ENCODE measurements at places on chromosomes 6 and 20.

DNA sequence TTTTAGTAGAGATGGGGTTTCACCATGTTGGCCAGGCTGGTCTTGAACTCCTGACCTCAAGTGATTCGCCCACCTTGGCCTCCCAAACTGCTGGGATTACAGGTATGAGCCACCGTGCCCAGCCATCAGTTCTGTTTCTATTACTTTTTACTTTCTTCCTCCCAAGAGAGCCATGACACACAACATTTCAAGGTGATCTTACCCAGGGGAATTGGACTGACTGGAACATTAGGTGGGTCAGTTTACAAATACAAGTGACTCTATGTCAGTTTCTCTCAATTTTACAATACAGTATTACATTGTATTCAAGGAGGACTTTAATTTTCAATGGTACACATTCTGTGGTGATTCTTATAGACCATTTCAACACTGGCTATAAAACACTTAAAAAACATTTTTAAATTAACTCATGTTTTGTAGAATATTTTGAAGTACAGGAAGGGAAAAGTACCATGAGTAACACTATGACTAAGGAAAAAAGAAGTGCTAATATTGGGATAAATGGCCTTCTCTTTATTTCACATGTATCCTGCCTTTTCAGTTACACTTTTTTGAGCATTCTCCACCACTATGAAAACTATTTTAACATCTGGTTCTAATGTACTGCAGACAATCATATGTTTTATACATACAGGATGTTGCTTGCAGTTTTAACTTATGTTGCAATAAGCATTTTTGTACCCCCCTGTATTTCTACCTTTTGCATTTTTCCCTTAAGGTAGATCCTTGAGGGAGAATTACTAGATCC lies 8.4 kb downstream of the TPBG start:
- no peak for DNase-seq

GRCh38 chr20:31608251-31608945 lies 3.3 kb downstream of the ID1 start:
- peak; percentile 92 for DNase-seq

- DNase-seq, result no peak
These were observed 45.6 kb downstream of the STK38 start for GRCh38 chr6:36501686-36502085.

DNA sequence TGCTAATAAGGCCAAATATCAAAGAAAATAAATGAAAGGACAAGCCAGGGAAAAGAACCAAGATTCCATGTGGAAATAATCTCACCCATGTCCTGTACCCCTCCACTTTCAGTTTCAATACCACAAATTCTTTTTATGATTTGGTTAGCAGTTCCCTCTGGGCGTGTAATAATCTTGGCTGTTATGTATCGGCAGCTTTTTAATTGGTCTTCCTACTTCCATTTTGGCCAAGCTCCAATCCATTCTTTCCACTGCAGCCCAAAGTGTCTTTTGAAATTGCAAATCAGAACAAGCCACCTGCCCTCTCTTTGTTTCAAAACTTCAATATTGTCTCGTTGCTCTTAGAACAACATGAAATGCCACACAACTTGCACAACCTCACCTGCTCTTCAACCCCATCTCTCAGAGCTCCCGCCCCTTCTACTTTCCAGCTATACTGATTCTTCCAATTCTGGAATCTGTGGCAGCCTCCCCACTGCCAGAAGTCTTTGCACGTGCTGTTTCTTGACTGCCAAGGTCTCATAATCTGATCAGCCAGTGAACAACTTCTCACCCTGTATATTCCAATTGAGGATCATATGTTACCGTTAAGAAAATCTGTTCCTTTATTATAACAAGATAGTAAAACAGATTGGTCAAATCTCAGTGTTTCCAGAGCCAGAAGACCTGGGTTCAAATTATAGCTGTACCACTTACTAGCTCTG lies 354.5 kb downstream of the CBLN4 start:
- no peak for DNase-seq

DNA sequence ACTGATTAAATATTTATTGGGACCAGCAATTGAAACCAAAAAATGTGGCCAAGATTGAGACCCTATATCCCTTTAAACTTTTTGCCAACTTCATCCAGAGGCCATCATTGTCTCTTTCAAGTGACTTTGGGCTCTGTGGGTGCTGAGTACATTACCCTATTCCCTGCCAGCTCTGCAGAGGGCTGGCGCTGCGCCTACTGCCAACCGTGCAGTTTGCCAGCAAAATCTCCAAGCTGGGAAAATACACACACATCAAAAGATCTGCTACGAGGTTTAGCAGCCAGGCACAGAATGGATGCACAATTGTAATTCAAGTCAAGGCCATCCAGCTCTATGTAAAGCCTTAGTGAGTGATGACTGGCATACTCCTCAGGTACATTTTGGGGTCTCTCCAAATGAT lies 125.0 kb downstream of the CBLN4 start:
- DNase-seq, result no peak
